ENCODE measurements at places on chromosomes 16 and 17.

- DNase-seq = no peak
Observed at GRCh38 chr17:57906910-57907309, 48.3 kb downstream of the CUEDC1 start.

- no peak for DNase-seq
Observed at GRCh38 chr17:28053044-28053670, 10.7 kb downstream of the NLK start.

DNA sequence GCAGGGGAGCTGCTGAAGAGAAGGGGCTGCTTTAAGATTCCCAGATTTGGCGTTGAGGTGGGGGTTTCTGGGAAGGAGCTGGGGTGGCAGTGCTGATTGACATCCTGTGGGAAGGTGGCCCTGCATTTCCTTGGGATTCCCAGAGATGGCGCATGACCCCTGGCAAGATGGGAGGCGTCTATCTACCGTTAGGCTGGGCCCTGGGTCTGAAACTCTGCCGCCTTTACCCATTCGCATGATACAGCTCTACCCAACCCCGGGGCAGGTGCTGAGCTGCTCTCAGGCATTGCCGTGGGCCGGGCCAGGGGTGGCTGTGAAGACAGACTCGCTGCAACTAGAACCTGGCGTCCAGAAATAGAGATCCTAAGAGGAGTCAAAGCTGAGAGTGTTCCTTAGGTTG lies 9.9 kb upstream of the MVD start:
- no peak for DNase-seq

- DNase-seq = no peak
Observed at GRCh38 chr17:78381601-78382232, 3.3 kb downstream of the PGS1 start.

DNA sequence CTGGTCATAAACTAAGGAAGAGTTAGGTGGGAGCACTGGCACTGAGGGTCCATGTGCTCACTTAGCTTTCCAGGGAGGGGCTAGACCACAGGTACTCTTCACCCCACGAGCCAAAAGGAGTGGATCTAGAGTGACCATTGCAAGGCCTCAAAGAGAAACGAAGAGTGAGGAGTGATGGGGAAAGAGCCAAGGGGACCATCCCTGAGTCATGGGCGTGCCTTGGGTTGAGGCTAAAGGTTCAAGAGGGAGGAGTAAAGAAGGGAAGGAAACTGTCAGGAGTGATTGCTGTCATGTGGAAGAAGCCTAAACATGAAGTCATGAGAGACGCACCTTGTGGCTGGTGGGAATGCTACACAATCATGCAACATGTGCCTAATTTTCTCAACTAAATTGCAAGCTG lies 141.0 kb downstream of the CDH13 start:
- DNase-seq = no peak

GRCh38 chr17:73197161-73197560 lies 4.3 kb downstream of the COG1 start:
- no peak for DNase-seq

- peak; percentile 48 for DNase-seq
Observed at GRCh38 chr16:46629331-46630219, 8.4 kb upstream of the SHCBP1 start.

- no peak for DNase-seq
Observed at GRCh38 chr17:12947047-12947446, 70.8 kb downstream of the ELAC2 start.

GRCh38 chr17:45160447-45161287 lies 1.0 kb upstream of the HEXIM2 start:
- DNase-seq = peak; percentile 80

DNA sequence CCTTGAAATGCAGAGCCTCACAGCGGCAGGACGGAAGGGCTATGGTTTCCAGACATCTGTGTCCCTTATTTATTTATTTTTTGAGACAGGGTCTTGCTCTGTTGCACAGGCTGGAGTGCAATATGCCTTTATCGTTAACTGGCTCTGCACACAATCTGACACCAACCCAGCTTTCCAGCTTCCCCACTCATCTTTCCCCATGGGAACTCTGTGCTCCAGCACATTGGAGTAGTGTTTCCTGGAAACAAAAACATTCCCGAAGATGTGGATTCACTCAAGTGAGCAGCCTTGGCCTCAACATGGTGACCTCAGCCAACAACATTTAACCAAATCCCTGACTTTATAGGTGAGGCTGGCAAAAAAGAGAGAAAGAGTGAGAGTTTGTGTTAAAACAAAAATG lies 307.1 kb downstream of the TMEM114 start:
- DNase-seq = no peak

- DNase-seq = no peak
Observed at GRCh38 chr17:7632492-7632894, 2.6 kb downstream of the SHBG start.

DNA sequence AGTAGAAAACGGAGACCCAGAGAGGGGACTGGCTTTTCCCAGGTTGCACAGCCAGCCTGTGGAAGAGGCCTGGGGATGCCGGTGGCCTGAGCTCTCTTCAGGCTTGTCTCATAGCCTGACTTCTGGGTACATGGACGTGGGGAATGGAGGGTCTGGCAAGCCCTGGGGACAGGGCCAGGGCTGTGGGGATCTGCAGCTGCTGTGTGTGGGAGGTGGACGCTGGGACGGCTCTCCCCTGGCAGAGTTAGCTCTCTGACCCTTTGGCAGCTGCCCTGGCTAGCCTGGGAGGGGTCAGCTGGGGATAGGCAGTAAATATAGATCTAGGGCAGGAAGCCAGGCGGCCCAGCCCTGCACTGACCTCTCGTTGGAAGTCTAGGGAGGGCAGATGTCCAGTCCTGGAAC lies 20.5 kb downstream of the SLC4A1 start:
- no peak for DNase-seq

GRCh38 chr16:85565340-85565739 lies 47.8 kb upstream of the GSE1 start:
- DNase-seq = no peak

- no peak for DNase-seq
Observed at GRCh38 chr16:68005211-68005610, 5.9 kb upstream of the DPEP2 start.

- peak; percentile 28 for DNase-seq
Observed at GRCh38 chr17:30376621-30377452, 1.9 kb upstream of the CPD start.

GRCh38 chr16:72051818-72052217 lies 2.5 kb upstream of the HP start:
- DNase-seq = no peak

DNA sequence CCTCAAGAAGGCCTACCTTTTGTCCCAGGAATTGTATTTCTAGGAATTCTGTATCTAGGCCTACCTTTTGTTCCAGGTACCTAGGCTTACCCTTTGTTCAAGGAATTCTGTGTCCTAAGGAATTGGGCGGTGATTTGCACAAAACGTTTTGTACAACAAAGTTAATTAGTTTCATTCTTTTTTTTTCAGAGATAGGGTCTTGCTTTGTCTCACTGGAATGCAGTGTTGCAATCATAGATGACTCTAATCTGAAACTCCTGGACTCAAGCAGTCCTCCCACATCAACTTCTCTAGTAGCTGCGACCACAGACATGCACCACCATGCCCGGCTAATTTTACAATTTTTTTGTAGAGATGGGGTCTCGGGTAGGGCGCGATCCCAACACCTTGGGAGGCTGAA lies 7.0 kb downstream of the CDR2L start:
- no peak for DNase-seq

- peak; percentile 92 for DNase-seq
Observed at GRCh38 chr17:43003542-43004172, 2.9 kb upstream of the IFI35 start.

DNA sequence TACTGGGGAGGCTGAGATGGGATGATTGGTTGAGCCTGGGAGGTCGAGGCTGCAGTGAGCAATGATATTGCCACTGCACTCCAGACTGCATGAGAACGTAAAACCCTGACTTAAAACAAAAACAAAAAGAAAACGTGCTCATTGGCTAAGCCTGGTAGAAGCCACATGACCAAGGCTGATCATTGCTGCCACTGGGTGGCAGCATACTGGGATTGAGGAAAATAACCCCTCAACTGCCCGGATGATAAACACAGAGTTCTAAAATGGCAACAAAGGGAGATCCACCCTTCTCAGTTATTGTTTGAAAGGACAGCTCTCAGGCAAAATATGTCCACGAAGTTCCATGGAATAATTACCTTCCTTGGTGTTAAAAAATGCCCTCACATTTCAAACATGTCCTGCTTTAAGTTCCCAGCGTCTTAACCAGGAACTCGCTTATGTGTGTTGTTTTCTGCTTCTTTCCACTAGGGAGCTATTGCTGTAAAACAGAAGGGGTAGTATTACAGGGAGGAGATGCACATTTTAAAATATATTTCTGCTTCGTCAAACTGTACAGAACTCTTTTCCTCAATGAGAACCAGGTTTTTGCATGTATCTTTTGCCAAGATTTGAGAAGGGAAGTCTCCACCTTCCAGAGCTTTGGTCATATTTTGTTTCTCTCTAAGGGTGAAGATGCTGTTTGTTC lies 675.3 kb downstream of the MAF start:
- DNase-seq = no peak

- DNase-seq = no peak
Observed at GRCh38 chr17:21248500-21248899, 4.7 kb downstream of the NATD1 start.

GRCh38 chr17:57631871-57632270 lies 113.2 kb downstream of the CCDC182 start:
- no peak for DNase-seq

DNA sequence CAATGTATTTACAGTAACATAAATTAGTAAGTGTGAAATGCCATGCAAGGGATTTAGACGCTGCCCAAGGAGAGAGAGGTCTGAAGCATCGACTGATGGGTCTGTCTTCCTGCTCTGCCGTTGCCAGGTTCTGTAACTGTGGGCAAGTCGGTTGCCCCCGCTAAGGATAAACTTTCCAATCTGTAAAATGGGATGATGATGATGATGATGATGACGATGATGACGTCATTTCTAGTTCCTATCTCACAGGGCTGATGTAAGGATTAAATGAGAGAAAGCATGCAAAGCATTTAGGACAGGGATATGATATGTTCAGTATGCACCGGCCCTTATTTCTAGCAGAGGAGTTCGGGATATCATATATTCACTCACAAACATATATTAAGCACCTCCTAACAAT lies 54.8 kb downstream of the C17orf67 start:
- DNase-seq = no peak

- no peak for DNase-seq
Observed at GRCh38 chr16:56728980-56729734, 772 bp upstream of the NUP93 start.

DNA sequence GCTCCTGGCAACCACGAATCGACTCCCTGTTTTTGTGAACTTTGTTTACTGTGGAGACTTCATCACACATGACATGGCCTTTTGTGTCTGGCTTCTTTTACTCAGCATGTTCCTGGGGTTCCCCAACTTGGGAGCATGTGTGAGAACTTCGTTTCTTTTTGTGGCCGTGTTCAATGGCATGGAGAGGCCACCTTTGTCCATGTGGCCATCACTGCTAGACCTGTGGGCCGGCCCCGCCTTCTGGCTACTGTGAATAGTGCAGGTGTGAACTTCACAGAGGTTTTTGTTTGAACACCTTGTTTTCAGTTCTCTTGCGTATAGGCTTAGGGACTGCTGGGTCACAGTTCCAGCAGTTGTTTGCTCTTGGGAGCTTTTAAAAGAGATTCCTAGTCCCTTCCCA lies 5.7 kb upstream of the SLC38A8 start:
- no peak for DNase-seq

DNA sequence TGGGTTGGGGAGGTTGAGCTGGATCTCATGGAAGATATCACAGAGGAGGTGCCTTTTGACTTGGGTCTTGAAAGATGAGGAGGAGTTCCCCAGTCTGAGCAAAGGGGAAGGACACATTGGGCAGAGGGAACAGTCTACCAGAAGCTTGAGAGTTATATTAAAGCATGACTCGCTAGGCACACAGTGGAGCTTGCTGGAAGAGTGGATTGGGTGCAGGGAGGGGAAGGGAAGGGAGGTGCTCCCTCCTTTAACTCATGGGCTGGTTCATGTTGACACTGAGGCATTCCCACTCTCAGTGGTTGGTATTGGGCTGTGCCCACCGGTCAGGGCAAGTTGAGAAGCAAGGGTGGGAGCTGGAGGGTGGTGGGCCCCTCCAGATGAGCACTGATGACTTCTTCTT lies 5.9 kb downstream of the TMEM98 start:
- DNase-seq = no peak

DNA sequence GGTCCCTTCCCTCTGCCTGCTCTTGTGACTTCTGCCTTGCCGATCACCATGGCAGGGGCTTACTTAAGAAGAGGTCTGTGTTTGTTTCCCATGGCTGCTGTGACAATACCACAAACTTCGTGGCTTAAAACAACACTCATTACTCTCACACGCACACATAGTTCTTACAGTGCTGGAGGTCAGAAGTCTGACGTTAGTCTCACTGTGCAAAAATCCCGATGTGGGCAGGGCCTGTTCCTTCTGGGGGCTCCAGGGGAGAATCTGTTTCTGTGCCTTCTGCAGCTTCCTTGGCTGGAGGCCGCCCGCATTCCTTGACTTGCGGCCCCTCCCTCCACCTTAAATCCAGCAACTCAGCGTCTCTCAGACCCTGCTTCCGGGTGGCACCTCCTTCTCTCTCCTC lies 249.2 kb upstream of the GSE1 start:
- no peak for DNase-seq

- DNase-seq = peak; percentile 75
Observed at GRCh38 chr16:4217204-4218131, 24.4 kb downstream of the SRL start.
